ENCODE measurements at places on chromosomes 5 and 9.

DNA sequence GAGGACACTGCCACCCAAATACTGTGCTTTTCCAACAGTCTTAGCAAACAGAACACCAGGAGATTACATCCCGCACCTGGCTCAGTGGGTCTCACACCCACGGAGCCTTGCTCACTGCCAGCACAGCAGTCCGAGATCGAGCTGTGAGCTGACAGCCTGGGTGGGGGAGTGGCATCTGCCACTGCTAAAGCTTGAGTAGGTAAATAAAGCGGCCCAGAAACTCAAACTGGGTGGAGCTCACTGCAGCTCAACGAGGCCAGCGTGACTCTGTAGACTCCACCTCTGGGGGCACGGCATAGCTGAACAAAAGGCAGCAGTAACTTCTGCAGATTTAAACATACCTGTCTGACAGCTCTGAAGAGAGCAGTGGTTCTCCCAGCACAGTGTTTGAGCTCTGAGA, 28.8 kb downstream of the EPB41L4A start:
- DNase-seq: peak; percentile 54

GRCh38 chr9:79477241-79477840, 94.4 kb upstream of the TLE4 start:
- no peak for DNase-seq

- DNase-seq: no peak
These were observed 946.3 kb upstream of the COX7C start for GRCh38 chr5:85671223-85671970.

DNA sequence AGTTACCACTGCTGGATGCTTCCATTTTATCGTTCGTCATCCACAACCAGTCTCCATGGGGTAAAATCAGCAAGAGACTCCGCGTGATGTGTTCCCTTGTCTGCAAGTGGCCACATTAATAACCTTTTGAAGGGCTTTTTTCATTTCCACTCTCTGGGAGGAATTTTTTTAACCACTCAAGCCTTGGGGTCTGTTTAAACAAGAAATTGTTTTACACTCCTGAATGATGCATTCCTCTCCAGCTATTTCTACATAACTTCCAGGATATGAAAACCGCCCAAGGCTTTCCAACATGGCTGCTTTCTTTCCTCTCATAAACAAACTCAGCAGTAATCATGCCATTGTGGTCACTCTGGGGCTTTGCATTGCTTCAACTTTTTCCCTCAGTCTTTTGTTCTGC, 217.2 kb upstream of the DAPK1 start:
- DNase-seq: no peak

DNA sequence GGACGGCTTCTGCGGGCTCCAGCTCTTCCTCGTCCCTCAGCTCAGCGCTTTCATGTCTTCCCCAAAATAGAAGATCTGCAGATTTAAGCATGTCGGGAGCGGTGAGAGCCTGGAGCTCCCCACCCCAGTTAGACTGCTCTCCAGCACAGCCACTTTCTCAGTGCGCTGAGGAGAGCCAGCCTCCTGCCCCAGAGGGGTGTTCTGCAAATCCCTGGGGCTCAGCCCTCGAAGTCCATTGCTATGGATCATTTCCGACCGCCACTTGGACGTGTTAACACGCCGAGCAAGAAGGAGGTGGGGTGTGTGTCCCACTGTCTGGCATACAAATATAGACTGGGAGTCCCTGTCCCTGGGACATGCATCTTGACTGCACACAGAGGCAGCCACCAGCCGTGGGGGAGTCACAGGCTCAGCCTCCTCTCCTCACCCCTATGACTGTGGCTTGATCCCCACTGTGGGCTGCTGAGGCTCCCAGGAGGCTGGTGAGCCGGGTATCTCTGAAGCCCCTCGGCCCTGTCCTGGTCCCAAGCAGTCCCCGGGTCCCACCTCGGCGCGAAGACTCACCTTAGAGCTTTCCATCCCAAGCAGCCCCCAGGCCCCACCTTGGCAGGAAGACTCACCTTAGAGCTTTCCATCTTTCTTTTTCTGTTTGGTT, 30.0 kb upstream of the RNF130 start:
- no peak for DNase-seq

All from WERI-Rb-1 (cell line).